ENCODE measurements at places on chromosomes 4 and X. TPM values are rescaled to one million over a fixed set of nuclear protein-coding genes. Genes with fewer than 3 reads are reported as not detected.

The CDX4 gene
- not detected for total RNA-seq

The RHOXF1 gene
- 0.85 TPM for total RNA-seq

The SHROOM4 gene
- 0.07 TPM for total RNA-seq

The SUPT20HL1 gene
- not detected for total RNA-seq

The LGI2 gene
- not detected for total RNA-seq

The KCNIP4 gene
- total RNA-seq = not detected

The SPIN2A gene
- 1.8 TPM for total RNA-seq

The HELT gene
- total RNA-seq = not detected

The MXRA5 gene
- not detected for total RNA-seq

The UNC5C gene
- not detected for total RNA-seq

The MTM1 gene
- 27.5 TPM for total RNA-seq

The HSFX3 gene
- total RNA-seq = not detected

The MYOZ2 gene
- total RNA-seq = not detected

The MAGEA2 gene
- total RNA-seq = 0.19 TPM

The TENM3 gene
- not detected for total RNA-seq

The SH2D1A gene
- 43.8 TPM for total RNA-seq
